ENCODE measurements at places on chromosomes 6 and 20.

DNA sequence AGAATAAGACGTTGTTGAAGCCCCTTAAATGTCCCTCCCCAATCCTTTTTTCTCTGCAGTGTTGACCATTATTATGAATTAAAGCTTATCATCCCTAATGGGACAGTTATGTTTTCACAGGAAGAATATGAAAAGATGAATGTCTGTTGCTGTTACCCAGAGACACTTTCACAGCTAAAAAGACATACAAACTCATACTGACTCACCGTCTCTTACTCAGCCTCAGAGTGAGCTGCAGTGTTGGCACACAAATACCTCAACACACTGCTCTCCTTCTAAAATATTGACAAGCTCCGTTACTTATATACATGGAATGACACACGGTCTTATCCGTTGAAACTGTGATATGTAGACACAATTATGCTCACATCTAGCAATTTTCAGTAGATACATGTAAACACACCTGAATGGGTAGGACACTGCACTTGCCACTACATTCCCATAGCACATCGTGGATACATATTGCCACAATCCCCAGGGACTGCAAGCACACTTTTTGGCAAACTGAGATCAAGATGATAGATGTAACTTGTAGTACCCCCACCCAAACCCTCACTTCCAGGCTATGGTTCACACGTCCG, 9.6 kb upstream of the SAPCD1 start:
- DNase-seq: no peak

- no peak for DNase-seq
Measured at GRCh38 chr6:96086745-96087144, 71.0 kb downstream of the FUT9 start.

DNA sequence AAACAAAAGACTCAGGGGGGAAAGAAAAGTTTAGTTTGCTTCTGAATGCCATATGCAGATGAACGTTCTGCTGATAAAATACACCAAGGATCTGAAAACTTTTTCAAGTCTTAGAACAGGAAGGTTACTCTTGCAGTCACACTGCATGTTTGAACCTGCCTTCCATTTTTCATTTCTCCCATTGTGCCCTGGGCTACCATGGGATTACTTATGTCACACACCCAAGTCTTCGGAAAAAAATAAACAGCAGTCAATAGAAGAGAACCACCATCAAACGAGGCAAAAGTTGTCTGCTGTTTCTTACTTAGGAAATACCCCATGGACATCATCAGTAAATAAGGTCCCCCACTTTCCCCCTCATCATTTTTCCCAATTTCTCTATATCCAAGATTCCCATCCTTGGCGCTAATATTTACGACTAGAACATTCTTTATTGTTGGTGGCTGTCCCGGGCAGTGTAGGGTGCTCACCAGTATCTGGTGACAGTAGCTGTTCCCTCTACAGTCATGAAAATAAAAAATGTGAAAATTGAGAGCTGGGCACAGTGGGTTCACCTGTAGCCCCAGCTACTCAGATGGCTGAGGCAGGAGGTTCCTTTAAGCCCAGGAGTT, 202.5 kb downstream of the BCAS1 start:
- no peak for DNase-seq

GRCh38 chr20:57957411-57958049, 247.7 kb upstream of the PMEPA1 start:
- DNase-seq: peak; percentile 57

- DNase-seq: peak; percentile 87
Measured at GRCh38 chr6:35727231-35727934, 9.4 kb upstream of the ARMC12 start.

- DNase-seq: peak; percentile 0
Measured at GRCh38 chr20:32970973-32971300, 33.3 kb downstream of the SUN5 start.

- DNase-seq: no peak
Measured at GRCh38 chr20:58019850-58020625, 208.4 kb downstream of the ANKRD60 start.

- DNase-seq: no peak
Measured at GRCh38 chr20:32354592-32355416, 3.3 kb upstream of the ASXL1 start.

- DNase-seq: no peak
Measured at GRCh38 chr6:169618526-169619490, 83.0 kb downstream of the WDR27 start.

DNA sequence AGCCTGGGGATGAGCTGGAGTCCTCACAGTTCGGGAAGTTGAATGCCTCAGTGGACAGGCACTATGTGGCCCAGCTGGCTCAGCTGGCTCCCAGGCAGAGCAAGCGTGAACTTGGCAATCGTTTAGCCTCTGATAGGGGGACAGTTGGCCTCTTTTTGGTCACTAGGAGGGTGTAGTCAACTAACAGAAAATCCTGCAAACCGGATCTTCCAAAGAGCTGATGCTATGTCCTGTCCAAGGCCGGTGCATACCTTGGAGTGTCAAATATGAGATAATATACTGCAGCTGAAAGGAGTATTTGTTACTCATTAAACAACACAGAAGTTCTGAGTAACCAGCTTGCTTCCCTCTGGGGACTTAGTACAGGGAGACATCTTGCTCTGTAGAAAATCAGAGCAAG, 126.2 kb upstream of the EXOC2 start:
- no peak for DNase-seq

- no peak for DNase-seq
Measured at GRCh38 chr6:108068182-108068581, 6.4 kb downstream of the OSTM1 start.

DNA sequence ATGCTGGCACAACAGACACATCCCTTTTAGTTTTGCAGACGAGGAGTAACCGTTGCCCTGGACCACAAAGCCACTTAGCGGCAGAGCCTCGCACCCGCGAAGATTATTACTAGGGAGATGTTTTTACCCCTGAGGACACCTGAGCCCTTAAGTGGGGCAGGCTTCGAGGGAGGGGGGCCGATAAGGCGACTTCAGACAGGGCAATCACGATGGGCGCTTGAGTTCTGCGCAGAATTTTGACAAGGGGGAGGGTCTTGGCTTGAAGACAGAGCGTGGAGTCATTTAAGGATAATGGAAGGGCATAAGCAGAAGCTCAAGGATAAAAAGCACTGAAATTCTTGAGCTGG, 650 bp upstream of the TTK start:
- peak; percentile 64 for DNase-seq

DNA sequence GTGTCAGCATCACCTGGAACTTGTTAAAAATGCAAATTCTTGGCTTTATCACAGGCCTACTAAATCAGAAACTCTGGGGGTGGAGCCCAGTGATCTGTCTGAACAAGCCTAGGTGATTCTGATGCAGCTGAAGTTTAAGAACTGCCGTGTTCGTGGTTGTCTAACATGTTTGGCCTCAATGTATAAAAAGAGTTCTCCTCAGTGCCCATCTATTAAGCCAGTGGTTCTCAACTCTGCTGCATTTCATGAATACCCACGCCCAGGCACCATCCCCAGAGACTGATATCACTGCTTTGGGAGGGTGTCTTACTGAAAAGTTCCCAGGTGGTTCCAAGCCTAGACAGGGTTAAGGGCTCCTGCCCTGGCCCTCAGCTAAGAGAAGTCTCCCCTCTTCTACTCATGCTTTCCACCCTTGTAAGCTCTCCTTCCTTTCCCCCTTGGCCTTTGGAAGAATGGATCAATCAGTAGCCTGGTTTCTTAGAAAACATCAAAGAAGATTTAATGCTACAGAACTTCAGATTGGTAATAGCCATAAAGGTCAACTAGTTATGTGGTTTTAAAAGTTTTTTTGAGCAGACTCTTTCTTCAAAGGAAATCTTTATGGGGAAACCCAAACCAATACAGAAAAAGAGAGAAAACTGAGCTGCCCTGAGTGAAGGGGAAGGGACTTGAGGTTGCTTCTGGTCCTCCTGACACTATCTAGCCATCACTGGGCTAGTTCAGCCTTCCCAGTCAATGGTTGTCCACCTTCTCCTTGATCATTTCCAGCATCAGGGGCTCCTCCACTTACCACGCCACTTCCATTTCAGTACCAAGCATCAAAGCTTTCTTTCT, 38.9 kb upstream of the TNFAIP3 start:
- DNase-seq: no peak
